Upper lobe of right lung (tissue), 1 donor: ENCODE measurements at places on chromosomes 16 and 17. TPM values are rescaled to one million over a fixed set of nuclear protein-coding genes. Genes with fewer than 3 reads are reported as not detected.

The CRYBA1 gene
- total RNA-seq: not detected

The GCGR gene
- total RNA-seq: not detected

The HNF1B gene
- total RNA-seq: 19.8 TPM

The NPIPA2 gene
- total RNA-seq: 5.9 TPM

The DPEP1 gene
- total RNA-seq: 3.0 TPM

The TP53TG3B gene
- not detected for total RNA-seq

The IL34 gene
- 3.3 TPM for total RNA-seq

The PIPOX gene
- total RNA-seq: 0.87 TPM

The KRTAP2-3 gene
- not detected for total RNA-seq

The FBXL16 gene
- 3.6 TPM for total RNA-seq

The HOXB4 gene
- 4.9 TPM for total RNA-seq

The NPTX1 gene
- 1.3 TPM for total RNA-seq

The ZG16 gene
- not detected for total RNA-seq

The P2RX5 gene
- total RNA-seq: 1.6 TPM

The KRTAP3-1 gene
- not detected for total RNA-seq

The PRR29 gene
- 0.43 TPM for total RNA-seq

The HEXIM1 gene
- 36.1 TPM for total RNA-seq

DNA sequence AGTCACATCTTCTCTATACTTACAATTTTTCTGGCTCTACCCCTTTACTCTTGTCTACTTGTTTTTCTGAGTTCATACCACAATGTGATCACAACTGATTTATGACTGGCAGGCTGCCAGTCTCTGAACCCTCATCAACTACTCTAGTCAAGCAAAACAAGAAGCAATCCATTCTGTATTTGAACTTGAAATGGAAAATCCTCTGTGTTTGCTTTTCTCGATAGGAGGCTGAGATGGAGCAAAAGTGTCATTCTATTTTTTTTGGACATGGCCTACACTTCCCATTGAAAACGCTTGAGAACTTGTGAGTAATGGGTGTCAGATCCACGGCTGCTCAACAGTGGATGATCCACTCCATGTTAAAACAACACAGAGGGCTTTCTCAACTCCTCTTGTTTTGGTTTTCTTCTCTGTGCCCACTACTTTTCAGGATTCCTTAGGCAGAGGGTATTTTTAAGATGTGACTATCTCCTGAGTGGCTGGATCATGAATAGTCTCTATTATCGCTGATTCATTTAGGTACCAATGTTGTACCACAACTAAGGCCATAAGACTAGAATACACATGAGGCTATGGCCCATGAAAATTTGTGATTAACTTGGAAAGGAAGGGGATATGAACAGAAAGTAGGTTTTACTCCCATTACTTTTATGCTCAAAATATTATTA, 11.7 kb downstream of the TMEM100 start:
- no peak for DNase-seq

DNA sequence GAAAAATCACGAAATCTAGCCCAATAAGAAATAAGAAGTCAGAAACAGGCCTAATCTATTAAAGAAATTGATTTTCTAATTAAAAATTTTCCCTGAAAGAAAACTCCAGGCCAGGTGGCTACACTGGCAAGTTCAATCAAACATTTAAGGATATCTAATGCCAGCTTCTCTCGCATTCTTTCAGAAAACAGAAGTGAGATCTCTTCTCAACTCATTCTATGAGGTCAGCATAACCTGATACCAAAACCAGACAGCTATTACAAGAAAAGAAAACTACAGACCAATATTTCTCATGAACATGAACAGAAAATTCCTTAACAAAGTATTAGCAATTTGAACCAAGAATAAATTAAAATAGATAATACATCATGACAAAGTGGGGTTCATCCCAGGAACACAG, 52.4 kb downstream of the AXIN2 start:
- no peak for DNase-seq

DNA sequence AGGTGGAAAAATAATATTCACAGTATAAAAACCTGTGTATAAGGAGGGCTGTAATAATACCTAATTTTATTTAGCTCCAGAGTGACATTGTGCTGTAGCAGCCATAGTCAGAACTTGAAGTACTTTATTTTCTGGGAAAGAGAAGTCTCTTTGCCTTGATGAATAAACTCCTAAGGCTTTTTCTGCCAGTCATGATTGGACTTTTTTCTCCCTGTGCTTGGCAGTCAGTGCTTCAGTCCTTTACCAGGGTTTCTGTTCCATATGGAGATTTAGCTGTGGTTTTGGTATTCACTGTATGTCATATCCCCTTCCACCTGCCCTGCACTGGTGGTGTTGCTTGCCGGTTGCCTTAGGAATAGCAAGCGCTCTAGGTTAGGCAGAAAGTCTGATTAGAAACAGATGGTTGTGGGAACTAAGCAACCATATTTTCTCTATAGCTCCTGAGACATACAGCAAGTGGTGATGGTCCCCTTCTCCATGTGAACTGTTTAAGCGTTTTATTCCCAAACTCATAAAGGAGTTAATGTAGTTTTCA, 24.7 kb downstream of the DDX42 start:
- no peak for DNase-seq

GRCh38 chr17:38361694-38362465, 10.2 kb downstream of the SOCS7 start:
- no peak for DNase-seq

DNA sequence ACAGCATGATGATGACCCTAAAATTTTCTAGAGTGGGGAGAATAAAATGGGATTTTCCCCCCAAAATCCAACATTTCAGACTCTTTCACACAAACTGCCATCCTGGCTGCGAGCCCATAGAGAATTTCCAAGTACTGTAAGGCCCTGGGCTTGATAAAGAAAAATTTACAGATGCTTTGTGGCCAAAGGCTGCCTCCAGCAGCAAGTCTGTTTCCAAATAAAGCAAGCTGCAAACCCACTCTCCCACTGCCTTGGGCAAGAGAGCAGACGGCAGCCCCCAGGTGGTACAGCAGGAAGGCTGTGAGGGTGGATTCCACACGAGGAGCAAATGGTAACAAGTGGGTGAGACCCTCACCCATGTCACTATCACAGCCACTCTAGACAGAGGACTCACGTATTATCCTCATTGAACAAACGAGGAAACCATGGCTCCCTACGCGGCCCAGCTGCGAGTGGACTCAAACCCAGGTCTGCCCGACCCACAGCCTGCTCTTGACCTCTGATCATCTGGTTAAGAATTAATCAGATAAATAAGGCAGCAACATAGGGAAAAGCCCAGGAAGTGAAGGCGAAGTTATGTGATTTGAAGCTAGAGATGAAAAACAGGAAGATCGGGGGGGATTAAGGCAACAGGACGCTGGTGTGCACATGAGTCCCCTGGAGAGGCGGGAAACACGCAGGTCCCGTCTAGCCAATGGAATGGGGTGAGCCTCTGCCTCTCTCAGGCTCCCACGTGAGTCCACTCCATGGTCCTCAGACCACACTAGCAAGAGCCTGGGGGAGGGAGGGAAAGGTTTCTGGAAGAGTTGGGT, 37.4 kb downstream of the AXIN2 start:
- DNase-seq: no peak

DNA sequence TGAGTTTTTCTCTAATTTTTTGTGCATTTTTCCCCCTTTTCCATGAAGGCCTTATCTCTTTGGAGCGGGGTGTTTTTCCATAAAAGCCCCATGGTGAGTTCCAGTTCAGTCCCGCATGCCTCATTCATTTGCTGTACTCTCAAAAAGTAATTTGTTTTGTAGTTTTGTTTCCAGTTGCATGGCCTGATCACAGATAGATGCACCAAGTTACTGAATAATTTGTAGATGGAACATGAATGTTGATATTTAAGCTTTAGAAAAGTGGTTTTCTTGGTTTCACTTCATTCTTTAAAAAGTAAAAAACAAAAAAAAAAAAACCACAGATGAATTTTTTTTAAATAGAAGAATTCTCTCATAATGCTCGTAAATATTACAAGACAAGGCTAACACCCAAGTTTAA, 349.2 kb downstream of the BCAS3 start:
- DNase-seq: no peak

GRCh38 chr17:41697122-41697962, 8.7 kb downstream of the EIF1 start:
- DNase-seq: no peak

GRCh38 chr17:292531-293382, 59.9 kb downstream of the RPH3AL start:
- peak; percentile 55 for DNase-seq

DNA sequence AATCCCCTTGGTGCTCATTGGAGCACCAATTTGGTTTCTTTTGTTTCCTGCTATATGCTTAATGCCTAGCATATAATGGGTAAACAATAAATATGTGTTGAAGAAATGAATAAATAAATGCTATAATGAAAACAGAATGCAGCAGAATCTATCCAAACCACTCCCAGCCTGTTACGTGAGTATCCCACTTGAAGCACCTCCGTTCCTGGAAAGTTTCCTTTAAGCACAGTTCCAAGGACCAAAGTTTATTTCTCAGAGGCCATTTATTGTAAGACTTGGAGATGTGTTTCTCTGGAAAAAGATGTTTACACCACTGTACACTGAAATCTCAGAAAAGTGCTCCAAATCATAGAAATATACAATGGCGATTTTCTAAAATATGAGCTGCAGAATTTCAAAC, 187.0 kb downstream of the SOX9 start:
- no peak for DNase-seq

DNA sequence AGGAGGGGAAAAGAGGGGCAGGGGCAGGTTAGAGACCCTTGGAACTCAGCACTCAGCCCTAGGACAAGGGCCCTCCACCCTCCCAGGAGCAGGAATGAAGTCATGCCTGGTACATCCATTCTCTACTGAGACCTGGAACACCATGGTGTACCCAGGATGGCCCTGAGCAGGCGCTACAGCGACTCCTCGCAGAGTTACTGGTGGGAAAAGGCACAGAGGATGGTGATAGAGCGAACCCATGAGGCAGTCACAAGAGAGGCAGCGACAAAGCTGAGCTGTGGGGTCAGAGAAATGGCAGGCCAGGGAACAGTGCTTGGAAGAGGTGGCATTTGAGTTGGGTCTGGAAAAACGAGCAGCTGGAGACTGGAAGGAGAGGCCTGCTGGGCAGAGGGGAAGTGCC, 37.5 kb downstream of the SRCIN1 start:
- no peak for DNase-seq

- no peak for DNase-seq
Measured at GRCh38 chr17:41803049-41804020, 8.4 kb downstream of the P3H4 start.

- DNase-seq: no peak
Measured at GRCh38 chr17:81050645-81051625, 16.0 kb downstream of the BAIAP2 start.

GRCh38 chr16:65634291-65634690, 512.4 kb upstream of the CDH11 start:
- DNase-seq: no peak

DNA sequence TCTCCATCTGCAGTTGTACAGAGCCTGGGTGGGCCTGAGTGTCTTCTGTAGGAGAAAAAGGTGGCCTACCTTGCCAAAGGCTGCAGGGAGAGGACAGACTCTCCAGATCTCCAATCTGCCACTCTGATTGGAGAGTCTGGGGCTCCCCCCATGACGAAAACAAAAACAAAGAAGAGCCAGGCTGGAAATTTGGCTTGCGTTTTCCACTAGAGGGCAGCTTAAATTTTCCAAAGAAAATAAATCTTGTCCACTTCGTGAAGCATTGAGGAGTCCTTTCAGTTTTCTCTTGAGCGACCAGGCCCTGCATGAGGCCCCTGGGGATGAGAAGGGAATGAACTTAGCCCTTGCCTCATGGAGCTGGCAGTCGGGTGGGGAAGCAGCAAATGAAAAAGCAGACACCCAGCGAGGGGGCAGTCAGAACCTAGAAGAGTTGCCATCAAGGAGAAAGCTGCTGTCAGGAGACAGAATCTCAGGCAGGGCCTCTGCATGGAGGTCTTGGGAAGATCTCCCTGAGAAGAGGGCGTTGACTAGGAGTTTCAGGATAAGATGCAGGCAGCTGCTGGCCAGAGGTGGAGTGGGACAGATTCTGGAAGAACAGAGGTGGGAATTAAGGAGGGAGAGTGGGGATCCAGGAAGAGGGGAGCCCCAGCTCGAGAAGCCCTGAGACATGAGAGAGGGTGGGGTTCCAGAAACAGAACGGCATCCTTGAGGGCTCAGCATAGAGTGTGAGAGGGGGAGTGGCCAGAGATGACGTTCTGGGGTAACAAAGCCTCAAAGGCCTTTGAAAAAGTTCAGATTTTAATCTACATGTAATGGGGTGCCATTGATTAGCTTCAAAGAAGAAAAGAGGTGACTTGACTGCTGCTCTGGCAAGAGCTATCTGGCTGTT, 8.4 kb upstream of the SHCBP1 start:
- no peak for DNase-seq

DNA sequence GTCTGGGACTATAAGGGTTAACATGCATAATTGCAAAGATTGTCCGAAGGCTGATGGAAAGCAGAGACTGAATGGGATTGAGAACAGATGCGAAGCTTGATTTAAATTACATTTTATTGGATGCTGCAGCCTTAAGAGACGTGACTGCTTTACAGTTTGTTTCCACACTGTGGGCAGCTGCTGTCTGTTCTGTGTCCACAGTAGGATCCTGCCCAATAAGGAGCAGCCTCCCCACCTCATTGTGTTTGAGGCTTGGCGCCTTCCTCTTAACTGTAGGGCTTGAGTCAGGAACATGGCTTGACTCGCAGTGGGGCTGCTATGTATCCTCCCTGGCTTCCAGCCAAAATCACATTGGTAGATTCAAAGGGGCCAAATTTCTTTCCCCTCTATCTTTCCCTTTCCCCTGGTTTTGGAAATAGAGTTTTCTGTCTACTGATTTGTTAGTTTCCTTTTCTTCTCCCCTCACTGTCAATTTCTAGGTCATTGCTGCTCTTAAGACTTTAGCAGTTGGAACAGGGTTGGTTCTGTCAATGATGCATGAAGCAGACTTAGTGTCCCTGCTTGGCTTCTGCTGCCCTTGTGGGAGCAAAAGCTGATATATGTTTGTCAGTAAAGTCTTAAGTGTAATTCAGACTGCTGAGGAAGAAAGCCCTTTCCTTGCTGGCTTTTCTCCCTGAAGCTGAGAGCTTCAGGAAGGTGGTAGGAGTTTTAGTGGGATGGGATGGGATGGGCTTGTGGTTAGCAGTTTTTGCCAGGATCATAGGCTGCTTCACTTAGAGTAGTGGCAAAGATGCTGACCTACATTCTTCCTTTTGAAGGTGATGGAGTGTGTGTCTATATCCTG, 5.0 kb upstream of the RARA start:
- no peak for DNase-seq

DNA sequence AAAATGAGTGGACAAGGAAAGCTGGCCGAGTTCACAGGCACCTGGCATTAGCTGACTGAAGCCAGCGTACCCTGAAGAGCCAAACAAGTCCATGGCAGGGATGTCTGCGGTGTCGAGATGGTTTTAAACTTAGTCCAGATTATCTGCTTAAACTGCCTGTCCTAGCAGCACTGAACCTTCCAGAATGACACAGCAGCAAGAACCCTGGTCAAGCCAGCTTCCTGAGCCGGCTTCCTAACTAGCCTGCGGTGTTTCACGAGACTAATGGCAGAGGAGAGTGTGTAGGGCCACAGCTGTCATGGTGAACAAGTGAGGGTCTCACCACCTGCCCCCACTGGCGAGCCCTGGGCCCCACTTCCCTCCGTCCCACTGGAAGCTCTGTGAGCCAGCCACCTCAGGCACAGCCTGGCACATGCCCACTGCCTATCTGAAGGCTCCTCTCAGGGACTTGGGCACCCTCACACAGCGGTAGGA, 28.8 kb upstream of the MTSS2 start:
- DNase-seq: no peak
